ENCODE measurements at places on chromosomes 3 and 15. TPM values are rescaled to one million over a fixed set of nuclear protein-coding genes. Genes with fewer than 3 reads are reported as not detected.

Gene GOLGA8Q
- not detected for total RNA-seq

Gene COL6A5
- total RNA-seq: not detected

Gene WDR72
- total RNA-seq: not detected

Gene ADGRG7
- not detected for total RNA-seq

Gene SAMD7
- total RNA-seq: not detected

Gene PPCDC
- 14.3 TPM for total RNA-seq

Gene ZPLD1
- total RNA-seq: not detected

Gene ZBTB20
- total RNA-seq: 64.0 TPM

GRCh38 chr3:64384561-64384960, 159.3 kb upstream of the PRICKLE2 start:
- DNase-seq: no peak

- no peak for DNase-seq
Measured at GRCh38 chr3:107242579-107242978, 134.7 kb upstream of the CCDC54 start.

DNA sequence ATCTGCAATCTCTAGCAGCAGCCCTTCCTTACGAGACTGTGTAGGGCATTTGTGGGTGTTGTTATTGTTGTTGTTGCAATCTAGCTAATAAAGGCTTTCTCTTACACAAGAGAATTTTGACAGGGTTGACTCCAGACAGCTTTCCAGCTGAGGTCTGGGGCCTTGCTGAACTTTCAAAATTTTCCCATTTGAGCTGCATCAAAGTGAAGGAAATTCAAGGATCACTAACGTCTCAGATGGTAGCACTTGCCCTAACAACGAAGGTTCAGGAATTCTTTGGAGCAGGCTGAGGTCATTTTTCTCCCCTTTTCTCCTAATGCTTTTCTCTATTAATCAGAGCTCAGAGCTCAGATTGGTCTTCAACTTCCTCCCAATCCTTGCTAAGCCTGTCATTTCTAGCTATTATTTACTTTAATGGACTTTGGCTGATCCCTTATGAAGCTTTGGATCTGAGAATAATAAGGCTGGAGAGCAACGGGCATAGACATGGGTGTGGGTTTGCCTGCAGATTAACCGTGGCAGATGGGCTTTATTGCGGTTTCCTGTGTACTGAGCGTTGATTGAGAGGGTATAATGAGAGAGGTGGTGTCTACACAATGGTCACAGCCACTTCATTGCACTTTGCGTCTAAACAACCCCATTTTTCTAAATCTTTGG, 614.0 kb upstream of the AGTR1 start:
- no peak for DNase-seq

DNA sequence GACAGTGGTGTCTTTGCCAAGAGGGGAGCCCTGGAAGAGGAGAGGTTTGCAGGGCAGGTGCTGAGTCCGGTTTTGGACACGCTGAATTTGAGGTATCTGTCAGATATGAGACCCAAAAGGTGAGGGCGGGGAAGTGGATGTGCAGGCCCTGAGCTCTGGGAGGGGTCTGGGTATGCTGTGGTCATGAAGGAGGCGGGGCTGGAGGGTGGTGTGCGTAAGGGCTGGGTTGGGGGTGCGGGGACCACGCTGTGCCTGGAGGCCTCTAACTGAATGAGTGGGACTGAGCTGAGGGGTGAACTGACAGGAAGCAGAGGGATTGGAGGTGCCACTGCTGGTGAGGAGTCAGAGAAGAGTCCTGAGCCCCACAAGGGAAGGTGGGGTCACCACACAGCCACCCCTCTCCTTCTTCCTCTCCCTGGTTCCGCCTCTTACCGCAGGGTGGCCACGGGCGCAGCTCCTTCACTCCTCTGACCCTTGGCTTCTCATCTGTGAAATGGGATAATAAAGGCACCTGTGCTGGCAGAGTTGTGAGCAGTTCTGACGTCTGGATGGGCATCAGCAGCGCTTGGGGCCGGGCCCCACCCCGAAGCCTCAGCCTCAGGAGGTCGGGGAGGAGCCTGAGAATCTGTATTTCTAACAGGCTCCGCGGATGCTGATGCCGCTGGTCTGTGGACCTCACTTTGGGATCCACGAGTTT, 28.8 kb downstream of the PSTPIP1 start:
- DNase-seq: no peak

DNA sequence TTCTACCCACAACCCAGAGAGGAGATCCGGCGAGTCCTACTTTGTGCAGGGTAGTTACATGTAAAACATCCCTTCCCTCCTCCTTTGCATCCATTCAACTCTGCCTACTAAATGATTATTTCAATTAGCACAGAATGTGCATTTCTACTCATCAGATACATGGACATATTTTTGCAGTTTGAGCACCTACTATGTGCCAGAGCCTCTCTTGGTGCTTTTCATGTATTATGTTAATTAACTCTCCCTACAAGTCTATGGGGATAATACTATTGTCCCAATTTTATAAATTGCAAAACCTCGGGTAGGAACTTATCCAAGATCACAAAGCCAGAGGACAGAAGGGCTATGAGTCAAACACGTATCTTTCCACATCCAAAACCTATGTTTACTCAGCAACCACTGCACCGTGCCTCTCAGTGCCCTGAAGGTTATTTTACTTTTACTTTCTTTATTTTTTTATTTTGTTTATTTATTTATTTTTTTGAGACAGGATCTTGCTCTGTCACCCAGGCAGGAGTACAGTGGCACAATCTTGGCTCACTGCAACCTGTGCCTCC, 432.8 kb downstream of the MAGI1 start:
- DNase-seq: no peak

GRCh38 chr15:101496198-101496986, 6.9 kb upstream of the PCSK6 start:
- no peak for DNase-seq

- no peak for DNase-seq
Measured at GRCh38 chr3:188956839-188957489, 214.8 kb upstream of the TPRG1 start.

DNA sequence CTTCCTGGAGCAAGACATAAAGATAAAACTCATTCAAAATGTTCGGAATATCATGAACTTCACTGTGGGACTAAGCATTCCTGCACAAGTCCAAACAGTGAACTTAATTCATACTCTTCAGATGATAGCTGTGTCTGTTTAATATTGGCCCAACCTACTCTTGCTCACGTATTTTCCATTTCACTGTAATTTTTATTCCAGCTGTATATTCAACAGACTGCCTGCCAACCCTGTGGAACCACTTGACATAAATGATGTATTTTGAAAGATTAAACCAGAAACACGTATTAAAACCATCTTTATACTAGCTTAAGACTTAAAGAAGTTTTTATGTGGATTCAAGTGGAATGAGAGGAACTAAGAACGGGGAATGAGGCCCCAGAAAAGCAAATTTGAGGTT, 172.5 kb downstream of the TMEM108 start:
- DNase-seq: no peak

DNA sequence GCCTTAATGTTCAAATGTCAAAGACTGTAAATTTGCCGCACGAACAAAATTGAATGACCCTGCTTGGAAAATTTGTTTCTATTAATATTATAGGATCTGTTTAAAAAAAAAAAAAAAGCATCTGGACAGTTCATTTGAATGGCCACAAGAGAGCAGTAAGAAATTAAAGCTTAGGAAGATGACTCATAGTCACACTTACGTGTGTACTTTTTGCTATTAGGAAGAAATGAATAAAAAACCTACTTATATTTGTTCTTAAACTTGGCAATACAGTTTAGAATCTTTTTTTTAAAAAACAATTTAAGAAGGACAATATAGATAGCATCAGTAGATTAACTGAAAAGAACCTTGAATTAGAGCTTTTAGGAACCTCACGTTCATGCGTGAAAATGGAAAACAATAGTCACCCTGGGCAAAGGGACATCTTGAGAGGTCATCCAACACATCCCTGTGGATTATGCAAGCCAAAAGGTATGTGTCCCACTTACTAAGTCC, 621.8 kb downstream of the MECOM start:
- no peak for DNase-seq
